ENCODE measurements at places on chromosomes 1 and 21. TPM values are rescaled to one million over a fixed set of nuclear protein-coding genes. Genes with fewer than 3 reads are reported as not detected.
A peak's percentile ranks its signal among the peaks of the same experiment; 100 is the strongest.

The TINAGL1 gene
- not detected for total RNA-seq

The SYTL1 gene
- 43.4 TPM for total RNA-seq

DNA sequence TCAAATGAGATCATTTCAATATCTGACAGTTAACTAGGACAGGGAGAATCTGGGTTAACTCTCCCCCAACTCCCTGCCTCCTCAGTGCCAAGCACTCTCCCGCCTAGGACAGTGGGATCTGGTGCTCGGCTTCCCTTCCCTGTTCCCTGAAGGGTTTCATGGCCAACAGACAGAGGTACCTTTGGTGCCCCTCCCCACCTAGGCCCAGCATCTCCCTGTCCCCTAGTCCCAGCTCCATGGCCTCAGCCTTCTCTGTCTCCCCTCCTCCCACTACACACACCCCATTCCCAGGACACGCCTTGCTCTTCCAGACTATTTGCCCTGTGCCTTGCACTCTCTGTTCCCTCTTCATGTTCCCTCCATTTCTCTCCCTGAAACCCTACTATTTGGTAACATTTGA, 77.1 kb downstream of the CD247 start:
- peaks cover 97% of the 10 kb centered on the region for H3K36me3 ChIP-seq
- H3K27me3 ChIP-seq, result no peaks in the 10 kb centered on the region
- no peak overlapping the region for H3K4me3 ChIP-seq
- ATAC-seq, result no peak
- peaks cover 37% of the 10 kb centered on the region for H3K4me1 ChIP-seq

- H3K4me3 ChIP-seq, result no peak overlapping the region
- H3K36me3 ChIP-seq, result no peaks in the 10 kb centered on the region
- no peaks in the 10 kb centered on the region for H3K4me1 ChIP-seq
- no peak overlapping the region for H3K27ac ChIP-seq
Observed at GRCh38 chr1:72010094-72010431, 272.3 kb downstream of the NEGR1 start.

DNA sequence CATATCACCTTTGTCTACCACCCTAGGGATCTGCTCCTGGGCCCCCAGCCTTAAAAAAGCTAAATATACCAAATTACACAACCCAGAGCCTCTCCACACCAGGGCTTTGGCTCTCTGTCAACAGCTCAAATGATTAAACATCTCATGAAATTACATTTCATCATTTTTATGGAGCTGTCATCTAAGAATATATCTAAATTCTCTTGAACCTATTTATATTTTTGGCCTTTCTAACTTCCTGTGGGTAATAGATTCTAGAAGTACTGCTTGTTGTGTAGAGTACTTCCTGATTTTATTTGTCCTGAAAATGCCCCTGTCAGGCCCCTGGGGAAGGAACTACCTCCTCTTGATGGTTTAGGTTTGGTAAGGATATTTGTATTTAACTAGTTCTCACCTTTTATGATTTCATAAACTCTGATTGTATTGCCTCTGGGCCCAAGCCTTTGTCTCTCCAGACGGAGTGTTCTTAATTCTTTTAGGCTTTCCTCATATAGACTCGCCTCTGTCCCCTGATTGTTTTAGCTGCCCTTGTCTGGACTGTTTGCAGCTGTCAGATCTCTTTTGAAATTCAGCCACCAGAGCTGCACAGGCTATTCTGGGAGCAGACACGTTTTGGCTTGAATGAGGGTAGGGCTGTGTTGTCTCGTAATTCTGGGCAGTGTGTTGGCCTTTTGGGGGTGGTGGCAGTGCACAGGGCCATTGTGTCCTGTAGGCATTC, 16.6 kb downstream of the MYOG start:
- H3K36me3 ChIP-seq, result peaks cover 87% of the 10 kb centered on the region
- peaks cover 25% of the 10 kb centered on the region for H3K27me3 ChIP-seq
- no peaks in the 10 kb centered on the region for H3K4me1 ChIP-seq
- no peak overlapping the region for H3K27ac ChIP-seq
- ATAC-seq, result no peak

DNA sequence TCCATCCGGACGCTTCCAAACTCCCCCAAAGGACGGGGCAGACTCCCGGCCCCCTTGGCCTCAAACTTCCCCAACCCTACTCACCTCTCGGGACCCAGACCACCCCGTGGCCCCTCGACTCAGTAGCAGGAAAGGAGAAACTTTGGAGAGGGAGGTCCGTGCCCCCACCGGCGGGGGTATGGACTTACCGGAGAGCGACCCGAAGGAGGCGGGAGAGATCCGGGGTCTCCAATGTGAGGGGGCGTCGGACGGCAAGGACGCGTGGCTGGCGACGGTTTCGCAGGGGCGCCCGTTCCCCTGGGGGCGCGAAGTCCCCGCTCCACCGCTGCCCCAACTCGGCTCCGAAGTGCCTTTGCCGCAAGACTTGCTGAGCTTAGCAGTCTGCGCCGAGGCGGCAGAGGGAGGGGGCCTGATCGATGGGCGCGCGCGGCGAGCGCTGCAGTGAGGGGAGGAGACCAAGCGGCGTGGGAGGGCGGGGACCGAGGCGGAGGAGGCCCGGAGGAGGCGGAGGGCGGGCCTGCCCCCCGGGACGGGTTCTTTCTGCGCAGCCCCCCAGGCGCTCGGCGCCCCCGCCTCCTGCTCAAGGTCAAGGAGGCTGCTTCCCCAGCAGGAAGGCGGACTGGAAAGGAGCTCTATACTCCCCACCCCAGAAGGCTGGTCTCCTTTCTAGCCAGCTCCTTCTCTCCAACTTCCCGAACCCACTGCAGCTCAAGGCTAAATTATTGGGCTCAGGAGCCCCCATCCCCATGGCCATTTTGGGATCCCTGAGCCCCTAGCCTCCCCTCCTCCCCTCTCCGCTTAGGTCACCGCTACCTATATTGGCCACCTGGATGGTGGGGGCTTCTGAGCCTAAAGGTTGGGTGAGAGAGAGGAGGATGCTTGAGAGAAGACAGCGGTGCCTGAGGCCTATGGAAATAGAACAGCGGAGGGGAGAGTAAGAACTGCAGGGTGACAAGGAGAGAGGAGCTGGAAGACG, at the start of gene SYT2:
Gene SYT2, minus strand, starts transcription at position 385 of the 976 bp plus-strand sequence. CDS start 104,682 bp downstream, outside the sequence.
- no peaks in the 10 kb centered on the region for H3K4me1 ChIP-seq
- no peak for ATAC-seq
- no peak within 1 kb of the TSS for H3K27ac ChIP-seq
- peak within 1 kb of the TSS; percentile 17 for H3K4me3 ChIP-seq

DNA sequence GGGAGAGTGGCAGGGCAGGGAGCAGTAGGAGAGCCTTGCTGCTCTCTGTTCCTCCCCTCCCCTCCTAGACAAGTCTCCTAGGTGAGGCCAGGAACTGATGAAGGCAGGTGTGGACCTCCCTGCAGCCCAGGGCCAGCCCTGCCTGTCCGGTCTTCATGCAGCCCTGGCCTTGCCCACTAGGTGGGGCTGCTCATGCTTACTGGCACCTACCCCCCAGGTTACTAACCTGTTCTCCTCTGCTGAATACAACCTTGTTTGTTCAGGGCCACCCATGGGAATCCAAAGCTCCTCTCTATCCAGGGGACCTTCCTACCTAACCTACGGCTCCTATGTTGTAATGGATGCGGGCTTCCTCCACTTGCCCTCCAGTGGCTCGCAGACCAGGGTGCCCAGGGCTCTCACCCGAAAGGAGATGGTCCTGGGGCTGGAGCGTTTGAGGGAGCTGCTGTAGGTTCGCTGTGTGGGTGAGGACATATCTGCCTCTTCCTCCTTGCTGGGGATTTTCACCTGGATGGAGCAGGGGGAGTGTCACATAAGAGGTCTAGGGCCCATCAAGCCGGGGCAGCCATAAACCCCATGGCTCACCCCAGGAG, 7.9 kb upstream of the TNNT2 start:
- no peaks in the 10 kb centered on the region for H3K36me3 ChIP-seq
- H3K4me1 ChIP-seq, result no peaks in the 10 kb centered on the region

DNA sequence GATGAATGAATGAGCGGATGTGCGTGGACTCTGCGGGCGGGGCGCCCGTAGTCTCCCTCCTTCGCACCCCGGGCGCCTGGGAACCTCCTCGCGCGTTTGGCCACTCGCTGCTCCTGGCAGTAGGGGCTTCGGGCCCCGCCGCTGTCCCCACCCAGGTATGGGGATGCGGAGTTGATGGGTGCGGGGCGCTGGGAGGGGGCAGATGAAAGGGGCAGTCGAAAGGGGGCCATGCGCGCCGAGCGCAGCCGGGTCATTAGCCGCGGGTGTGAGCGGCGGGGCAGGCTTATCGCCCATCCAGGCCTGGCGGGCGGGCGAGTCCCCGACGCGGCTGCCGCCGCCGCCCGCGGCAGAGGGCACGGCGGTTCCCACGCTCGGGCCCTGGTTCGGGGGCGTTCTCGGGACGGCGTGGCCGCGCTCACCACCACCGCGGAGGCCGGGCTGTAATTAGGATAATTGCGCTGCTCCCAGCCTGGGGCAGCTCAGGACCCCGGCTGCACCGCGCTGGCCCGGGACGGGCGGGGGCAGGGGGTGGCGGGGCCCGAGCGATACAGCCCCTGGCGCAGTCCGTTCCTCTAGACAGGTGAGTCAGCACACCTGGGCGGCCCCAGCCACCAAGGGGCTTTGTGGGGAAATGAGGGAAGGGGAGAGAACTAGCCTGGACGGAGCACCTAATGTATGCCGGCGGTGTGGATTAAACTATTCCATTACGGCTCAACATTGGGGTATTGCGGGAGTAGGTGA, 22.1 kb upstream of the CITED4 start:
- H3K4me3 ChIP-seq, result peak overlapping the region; percentile 48
- no peak overlapping the region for H3K27ac ChIP-seq
- ATAC-seq, result no peak

DNA sequence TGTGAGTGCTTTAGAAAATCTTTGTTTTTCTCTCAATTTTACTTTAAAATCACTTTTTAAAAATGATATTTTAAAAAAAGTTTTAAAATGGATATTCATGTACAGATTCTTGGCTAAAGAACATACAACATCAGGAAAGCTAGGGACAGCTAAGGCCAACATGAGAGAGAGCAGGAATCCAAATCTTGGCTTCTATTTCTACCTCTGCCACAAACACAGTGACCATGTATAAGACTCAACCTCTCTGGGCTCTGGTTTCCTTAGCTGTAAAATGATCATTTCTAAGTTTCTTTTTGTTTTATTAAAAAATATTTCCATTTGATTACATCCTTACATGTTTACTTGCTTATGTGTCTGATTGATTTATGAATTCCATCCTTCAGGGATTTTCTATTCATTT, 1.2 kb downstream of the VCAM1 start:
- no peaks in the 10 kb centered on the region for H3K36me3 ChIP-seq
- peaks cover 19% of the 10 kb centered on the region for H3K27me3 ChIP-seq
- H3K4me1 ChIP-seq, result no peaks in the 10 kb centered on the region
- H3K4me3 ChIP-seq, result no peak overlapping the region
- ATAC-seq, result no peak

- peaks cover 5% of the 10 kb centered on the region for H3K4me1 ChIP-seq
- peak overlapping the region; percentile 13 for H3K4me3 ChIP-seq
- H3K36me3 ChIP-seq, result no peaks in the 10 kb centered on the region
- ATAC-seq, result peak; percentile 99
Observed at GRCh38 chr1:36187800-36188593, 32.0 kb downstream of the MAP7D1 start.
